ENCODE measurements at places on chromosomes 2 and 18. TPM values are rescaled to one million over a fixed set of nuclear protein-coding genes. Genes with fewer than 3 reads are reported as not detected.

Gene MAP3K19
- not detected for total RNA-seq

DNA sequence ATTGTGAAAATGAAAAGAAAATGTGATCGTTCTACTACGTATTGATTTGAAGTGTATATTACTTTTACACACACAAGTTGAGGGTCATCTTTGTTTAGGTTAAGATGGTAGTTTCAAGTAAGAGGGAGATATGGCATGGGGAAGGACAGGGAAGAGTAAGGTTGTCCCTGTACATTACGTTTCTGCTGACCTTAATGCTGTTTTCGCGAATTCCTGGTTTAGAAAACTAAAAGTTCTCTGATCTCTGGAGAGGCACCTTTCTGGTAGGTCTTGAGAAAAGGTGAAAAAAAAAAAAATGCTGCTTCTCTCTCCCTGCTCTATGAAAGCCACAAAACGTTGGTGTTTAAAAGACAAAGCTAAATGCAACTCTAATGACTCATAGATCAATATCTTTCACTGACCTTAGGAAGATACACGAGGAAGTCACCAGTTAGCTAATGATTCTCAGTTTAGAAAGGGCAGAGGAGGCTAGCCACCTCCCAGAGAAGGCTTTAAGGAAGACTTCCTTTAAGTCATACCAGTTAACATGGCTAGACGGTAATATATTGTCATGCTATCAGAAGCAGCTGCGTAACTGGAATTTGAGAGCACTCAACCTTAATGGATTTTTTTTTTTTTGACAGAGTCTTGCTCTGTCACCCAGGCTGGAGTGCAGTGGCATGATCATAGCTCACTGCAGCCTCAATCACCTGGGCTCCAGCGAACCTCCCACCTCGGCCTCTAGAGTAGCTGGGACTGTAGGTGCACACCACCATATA lies 13.2 kb downstream of the TXNDC2 start:
- DNase-seq: no peak

- no peak for DNase-seq
These were observed 1233.0 kb upstream of the NRXN1 start for GRCh38 chr2:52264911-52265310.

- no peak for DNase-seq
These were observed 286.8 kb downstream of the RAD51AP2 start for GRCh38 chr2:17231394-17231965.

All from upper lobe of right lung (tissue), 1 donor.